Esophagus muscularis mucosa (tissue), 4 donors: ENCODE measurements at places on chromosomes 6 and 20.

DNA sequence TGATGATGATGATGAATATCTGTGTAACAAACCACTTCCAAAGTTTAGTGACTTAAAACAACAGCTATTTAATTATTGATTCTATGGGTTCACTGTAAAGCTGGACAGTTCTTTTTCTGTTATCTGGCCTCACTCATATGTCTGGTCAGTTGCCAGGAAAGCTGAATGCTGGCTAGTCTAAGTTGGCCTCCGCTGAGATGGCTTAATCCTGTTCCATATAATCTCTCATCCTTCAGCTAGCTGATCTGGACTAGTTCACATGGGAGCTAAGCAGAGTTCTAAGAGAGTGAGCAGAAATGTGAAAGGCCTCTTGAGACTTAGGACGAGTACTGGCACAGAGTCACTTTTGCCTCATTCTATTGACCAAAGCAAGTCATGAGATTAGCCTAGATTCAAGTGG, 334.7 kb upstream of the FLRT3 start:
- no peak for DNase-seq

GRCh38 chr6:135030056-135030473, 24.6 kb downstream of the HBS1L start:
- DNase-seq = no peak

DNA sequence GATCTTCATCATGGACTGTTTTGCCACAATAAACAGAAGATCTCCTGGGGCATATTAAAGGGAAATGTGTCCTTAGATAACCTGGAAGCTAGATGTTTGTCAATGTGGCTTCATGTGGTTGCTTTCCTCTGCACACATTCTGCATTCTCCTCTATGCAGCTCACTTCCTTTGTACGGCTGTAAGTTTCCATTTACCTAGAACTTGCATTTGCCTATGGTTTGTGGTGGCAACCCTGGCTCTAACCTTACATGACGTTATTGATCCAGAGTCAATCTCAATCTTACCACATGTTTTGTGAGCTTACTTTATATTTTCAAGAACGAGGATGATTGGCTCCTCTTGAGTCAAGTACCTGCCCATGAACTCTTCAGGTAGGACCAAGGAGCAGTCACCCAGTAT, 863.1 kb downstream of the MAFB start:
- DNase-seq = no peak

DNA sequence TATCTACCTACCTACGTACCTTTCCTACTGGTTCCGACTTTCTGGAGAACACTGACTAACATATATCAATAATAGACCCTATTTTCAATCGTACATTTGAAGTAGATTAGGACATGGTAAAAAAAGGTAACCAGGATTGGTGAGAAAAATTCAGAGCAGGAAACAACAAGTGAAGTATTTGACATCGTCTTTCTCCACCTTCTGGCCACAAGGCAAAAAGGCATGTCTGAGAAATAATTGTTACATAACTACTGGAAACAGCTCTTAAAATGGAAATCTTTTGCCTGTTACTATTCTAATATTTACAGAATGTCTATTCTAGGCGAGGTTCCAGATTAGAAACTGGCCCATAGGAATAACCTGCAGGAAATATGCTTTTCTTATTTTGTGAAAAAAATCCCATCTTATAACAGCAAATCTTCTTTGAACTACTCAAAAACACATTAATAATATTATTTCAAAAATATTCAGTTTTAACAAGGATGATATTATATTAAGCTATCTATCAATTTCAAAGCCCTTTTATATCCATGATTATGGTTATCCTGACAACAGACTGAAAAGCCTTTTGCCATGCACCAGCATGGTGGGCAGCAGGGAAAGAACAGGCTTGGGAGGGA, 80.8 kb downstream of the RCAN2 start:
- DNase-seq = no peak

DNA sequence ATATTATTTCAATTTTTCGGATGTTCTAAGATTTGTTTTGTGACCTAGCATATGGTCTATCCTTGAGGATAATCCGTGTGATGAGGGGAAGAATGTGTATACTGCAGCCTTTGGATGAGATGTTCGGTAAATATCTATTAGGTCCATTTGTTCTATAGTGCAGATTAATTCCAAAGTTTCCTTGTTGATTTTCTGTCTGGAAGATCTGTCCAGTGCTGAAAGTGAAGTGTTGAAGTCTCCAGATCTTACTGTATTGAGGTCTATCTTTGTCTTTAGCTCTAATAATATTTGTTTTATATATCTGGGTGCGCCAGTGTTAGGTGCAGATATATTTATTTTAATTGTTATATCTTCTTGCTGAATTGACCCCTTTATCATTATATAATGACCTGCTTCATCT, 32.2 kb upstream of the SNAP91 start:
- no peak for DNase-seq

GRCh38 chr6:132161283-132161682, 210.1 kb upstream of the CCN2 start:
- DNase-seq = no peak

GRCh38 chr6:42266538-42266937, 48.9 kb upstream of the MRPS10 start:
- no peak for DNase-seq

DNA sequence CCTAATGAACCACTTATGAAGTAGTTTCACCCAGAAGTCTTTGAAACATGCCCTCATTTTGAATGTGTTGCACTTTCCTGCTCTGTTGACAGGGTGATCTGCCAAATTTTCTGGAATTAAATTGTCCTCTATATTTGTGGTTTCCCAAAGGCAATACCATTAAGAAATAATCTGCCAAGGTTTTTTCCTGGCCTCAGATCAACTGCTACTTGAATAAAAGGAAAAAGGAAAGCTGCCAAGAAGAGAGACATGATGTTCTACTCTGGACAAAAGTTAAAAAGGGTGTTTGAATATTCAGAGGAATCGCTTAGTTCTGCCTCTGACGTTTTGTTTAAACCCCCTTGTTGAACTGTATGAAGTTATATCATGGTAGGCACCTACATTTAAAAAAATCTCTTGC, 37.4 kb upstream of the ARMH2 start:
- DNase-seq = no peak

DNA sequence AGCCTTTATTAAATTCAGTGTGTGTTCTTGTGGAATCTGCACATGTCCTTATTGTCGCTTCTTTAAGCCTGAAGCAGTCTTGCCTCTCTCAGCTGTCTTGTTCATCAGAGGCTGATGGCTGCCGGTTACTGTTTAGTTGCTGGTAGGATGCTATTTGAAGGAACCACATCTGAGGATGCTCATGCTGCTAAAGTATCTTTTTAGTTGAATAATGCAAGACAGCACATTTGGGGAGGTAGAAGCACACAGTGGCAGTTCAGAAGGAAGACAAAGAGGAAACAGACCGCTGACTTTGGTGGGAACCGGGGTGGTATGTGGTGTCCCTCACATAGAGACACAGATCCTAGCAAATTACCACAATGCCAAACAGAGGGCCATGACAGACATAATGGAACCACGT, 144.2 kb upstream of the HDDC2 start:
- DNase-seq = no peak

GRCh38 chr6:74942130-74942529, 263.7 kb downstream of the COL12A1 start:
- DNase-seq = no peak

- no peak for DNase-seq
Observed at GRCh38 chr6:134683783-134684422, 266.0 kb downstream of the ALDH8A1 start.

DNA sequence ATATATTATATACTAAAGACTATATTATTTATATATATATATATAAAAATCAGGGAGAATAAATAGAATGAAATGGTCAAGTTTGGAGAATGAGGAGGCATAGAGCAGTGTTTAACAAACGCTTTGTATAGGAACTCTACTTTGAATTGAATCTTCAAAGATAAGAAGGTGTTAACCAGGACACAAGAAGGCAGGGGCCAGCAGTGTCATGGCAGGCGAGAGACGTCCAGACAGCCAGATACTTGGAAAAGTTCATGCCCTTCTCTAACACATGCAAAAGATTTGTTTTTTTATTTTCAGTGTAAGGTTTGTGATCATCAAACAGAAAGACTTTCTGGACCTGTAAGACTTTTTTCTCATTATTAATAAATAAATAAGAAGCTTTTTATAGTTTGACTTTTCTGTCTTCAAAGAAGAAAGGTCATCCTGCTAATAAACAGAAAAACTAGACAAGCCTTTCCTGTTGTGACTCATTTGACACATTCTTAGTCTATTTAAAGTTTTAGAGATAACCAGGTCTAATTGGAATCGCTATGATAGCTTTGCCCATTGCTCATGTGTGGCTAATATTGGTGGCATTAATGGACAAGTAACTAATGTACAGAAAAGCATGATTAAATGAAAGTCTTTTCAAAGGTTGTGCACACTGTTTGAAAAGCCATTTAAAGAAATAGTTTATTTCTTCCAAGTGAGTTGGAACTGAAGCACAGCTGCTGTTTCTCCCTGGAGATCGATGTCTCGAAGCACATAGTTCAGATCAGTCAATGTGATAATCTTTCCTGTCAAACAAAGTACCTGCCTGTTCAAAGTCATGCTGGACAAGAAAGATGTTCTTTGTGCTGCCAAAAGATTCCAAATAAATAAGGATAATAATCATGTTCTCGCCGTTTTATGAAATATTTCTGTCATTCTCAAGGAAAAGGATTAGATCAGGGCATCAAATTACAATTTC, 420.4 kb upstream of the OPRM1 start:
- no peak for DNase-seq

DNA sequence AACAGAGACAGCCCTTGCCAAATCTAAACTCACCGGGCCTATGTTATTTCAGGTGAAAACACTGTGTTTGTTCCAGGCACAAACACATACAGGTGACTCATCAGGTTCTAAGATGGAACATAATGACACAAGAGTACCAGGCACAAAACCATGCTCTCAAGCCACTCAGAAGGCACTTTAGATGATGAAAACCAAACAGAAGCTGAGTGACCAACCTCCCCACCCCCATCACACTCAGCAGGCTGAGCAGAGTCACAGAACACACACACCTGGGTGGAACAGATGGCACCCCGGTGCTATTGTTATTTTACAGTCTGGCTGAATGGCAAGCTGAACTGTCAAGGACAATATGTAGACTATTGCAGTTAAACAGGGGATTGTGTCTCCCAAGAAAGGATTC, 20.6 kb upstream of the NKX2-2 start:
- DNase-seq = no peak

- DNase-seq = no peak
Observed at GRCh38 chr6:130771741-130772140, 55.5 kb upstream of the SMLR1 start.

GRCh38 chr20:63664861-63665594, 6.9 kb downstream of the RTEL1 start:
- no peak for DNase-seq

DNA sequence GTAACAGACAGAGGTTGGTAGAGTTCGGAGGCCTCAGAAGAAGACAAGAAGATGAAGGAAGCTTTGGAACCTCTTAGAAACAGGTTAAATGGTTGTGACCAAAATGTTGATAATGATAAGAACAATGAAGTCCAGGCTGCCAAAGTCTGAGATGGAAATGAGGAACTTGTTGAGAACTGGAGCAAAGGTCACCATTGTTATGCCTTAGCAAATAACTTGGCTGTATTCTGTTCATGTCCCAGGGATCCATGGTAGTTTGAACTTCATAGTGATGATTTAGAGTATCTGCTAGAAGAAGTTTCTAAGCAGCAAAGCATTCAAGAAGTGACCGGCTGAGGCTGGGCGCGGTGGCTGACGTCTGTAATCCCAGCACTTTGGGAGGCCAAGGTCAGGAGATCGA, 11.1 kb upstream of the LSM14B start:
- DNase-seq = no peak

GRCh38 chr6:1686117-1687098, 76.7 kb downstream of the FOXC1 start:
- no peak for DNase-seq

GRCh38 chr20:47118206-47118605, 223.6 kb downstream of the EYA2 start:
- DNase-seq = no peak

GRCh38 chr6:33824461-33825154, 20.8 kb upstream of the MLN start:
- DNase-seq = no peak

- DNase-seq = no peak
Observed at GRCh38 chr6:73340048-73340447, 14.0 kb downstream of the DPPA5 start.

DNA sequence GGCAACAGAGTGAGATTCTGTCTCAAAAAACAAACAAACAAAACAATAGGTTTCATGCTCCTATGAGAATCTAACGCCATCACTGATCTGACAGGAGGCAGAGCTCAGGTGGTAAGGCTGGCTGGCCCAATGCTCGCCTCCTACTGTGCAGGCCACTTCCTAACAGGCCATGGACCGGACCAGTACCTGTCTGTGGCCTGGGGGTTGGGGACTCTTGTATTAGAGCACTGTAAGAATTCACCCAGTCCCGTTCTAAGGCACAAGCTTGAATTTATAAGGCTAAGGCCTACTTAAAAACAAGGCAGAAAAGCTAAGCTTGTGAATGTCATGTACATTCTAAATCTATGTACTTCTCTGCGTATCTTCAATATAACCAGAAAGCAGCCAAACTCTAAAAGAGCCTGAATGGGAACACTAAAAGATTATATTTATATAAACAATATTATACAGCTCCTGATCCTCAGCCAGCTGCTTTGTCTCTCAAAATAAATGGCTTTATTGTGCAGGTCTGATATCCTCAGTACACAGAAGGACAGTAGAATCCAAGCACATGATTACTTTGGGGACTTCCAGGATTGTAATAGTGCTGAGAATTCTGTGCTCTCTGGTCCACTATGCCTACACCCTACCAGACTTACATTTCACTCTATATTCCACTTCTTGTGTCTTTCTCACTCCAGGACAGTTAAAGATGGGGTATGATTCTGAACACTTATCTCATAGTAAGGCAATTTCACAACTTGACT, 64.5 kb upstream of the DST start:
- DNase-seq = no peak
